ENCODE measurements at places on chromosomes 2 and 18.

DNA sequence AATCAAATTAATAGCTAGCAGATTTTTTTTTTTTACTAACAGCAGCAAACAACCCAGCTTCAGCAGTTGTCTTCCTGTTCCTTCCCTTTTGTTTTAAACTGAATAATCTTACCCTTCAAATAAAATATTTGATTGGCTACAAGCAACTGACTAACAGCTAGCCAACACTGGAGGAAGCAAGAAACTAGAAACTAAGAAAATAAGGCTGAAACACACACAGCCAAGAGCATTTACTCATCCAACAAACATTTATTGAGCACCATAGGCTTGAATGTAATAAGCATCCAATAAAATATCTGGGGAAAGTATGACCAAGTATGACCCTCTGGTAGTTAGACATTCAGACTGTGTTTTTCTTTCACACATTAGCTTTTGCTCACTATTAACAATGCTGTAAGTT lies 189.2 kb downstream of the CD226 start:
- DNase-seq, result no peak

GRCh38 chr2:27831279-27832050 lies 58.7 kb downstream of the RBKS start:
- no peak for DNase-seq

GRCh38 chr2:26847655-26848335 lies at the start of gene DPYSL5:
TSS of gene DPYSL5 (plus strand) at chr2:26848132. CDS start at chr2:26898500, 50,368 bp downstream.
- peak; percentile 70 for DNase-seq

DNA sequence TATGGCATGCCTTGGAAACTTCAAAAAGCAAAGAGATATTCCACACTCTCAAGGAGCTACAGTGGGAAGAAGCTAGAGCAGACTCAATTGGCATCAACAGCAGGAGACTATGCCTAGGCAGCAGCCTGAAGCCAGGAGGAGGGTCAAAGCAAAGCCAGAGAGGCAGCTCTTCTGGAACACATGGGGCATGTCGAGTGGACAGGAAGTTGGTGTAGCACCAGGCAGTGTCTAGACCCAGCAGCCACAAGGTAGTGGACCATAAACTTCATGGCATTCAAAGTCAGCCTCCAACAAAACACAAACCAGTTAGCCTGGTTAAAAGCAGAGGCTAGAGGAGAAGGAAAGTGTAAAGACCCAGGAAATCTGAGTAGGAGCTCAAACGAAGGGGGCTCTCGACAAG lies 311.2 kb upstream of the PKDCC start:
- no peak for DNase-seq

DNA sequence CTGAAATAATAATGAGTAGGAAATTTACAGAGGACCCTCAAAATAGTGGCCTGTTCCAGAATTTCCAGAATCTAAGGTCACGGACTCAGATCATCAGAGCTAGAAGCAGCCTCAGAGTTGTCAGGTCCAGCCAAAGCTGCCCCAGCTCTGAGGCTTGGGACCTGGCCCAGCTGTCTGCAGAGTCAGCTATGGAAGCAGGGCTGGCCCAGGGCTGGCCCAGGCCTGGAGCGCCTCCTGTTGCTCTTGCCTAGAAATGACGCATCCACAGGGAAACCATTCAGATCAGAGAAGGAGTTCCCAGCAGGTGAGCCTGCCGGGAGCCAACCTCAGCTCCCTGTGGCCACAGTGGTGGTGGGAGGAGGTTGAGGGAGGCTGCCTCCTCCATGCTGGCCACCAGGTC lies 106.7 kb upstream of the ARL4C start:
- no peak for DNase-seq

DNA sequence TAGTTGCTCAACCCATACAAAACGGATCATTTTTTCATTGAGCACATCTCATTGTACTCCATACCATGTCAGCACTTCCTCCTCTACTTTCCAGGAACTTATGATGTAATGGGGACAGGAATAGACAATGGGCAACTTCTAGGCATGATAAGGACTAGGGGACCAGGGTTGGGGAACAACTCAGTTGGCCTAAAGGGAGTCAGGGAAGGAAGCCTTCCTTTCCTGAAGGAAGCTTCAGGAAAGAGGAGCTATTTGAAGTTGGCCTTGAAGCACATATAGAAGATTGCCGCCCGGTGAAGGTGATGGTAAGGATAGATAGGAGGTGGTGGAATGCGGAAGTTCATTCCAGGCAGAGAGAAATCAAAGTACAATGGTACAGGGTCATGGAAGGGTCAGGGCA lies 283.9 kb downstream of the SLC8A1 start:
- DNase-seq, result no peak

- no peak for DNase-seq
These were observed 267.3 kb downstream of the TCF4 start for GRCh38 chr18:55320424-55321264.

DNA sequence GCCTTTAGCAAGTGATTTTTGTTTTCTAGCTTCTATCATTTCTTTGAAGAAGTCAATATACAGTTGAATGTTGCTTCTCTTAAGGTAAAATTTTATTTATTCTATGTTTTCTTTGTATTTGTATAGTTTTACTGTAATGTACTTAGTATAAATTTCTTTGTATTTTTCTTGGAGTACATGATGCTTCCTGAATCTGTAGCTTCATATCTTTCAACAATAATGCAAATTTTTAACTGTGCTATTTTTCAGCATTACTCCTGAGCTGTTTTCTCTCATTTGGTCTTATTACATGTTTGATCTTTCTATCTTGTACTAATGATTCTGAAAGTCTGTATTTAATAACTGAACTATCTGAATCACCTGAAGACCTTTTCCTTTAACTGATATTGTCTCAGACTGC lies 253.9 kb upstream of the NXPH2 start:
- DNase-seq, result no peak

- no peak for DNase-seq
These were observed 113.0 kb upstream of the COPS8 start for GRCh38 chr2:236972491-236973342.

- DNase-seq, result no peak
These were observed 43.9 kb downstream of the PSD4 start for GRCh38 chr2:113217455-113218282.

GRCh38 chr2:40043641-40044040 lies 264.6 kb upstream of the THUMPD2 start:
- DNase-seq, result no peak

DNA sequence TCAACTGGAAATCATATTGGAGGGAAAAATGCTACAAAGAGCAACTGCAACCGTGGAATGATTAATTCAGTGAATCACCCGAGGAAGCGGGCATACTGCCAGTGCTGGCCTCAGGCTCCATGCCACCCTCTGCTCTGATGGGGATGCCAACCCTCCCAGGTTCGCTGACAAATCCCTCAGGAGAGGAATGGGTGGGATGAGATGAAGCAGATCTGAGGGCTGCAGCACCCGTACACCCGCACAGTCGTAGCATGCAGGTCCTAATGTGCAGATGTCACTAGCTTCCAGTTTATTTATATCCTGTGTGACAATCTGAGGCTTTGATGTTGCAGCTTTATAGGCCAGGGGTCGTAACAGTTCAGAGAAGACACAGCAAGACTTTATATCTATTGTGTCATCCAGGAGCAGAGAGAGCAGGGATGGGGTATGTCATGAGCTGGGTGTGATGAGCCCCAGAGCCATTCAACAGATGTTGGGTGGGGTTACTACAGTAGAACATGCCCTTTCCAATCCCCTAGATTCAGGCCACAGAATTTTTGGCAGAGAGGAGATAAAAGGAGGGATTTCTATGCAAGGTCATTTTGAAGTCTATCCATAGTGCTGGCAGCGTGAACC lies 44.6 kb downstream of the DPP4 start:
- DNase-seq, result no peak

DNA sequence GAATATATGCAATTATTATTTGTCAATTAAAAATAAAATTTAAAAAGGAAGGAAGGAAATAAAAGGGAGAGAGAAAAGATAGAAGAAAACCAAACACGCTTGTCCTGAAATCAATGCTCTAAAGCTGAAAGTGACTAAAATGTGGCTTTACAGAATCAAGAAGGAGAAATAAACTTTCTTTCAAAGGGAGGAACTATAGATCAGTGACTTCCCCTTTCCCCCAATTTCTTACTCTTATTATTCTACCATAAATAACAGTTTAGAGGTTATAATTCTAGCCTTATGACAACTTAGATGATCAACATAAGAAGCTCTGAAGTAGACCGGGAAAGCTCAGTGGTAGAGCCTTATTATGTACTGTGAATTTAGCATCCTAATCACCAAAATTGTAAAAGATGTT lies 122.5 kb downstream of the ARHGAP15 start:
- DNase-seq, result no peak

DNA sequence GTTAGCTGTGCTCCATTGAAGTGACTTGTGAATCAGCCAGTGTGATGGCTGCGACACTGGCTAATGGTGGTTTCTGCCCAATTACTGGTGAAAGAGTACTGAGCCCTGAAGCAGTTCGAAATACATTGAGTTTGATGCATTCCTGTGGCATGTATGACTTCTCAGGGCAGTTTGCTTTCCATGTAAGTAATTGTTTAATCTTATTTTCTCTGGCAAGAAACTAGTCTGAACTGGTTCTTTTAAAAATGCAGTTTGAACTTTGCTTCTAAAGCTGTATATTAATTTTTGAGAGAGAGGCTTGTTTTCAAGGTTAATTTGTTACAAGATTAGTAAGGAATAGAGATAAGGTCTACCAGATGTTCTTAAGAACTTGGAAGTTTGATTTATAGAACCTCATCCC lies 46.7 kb downstream of the GLS start:
- no peak for DNase-seq

DNA sequence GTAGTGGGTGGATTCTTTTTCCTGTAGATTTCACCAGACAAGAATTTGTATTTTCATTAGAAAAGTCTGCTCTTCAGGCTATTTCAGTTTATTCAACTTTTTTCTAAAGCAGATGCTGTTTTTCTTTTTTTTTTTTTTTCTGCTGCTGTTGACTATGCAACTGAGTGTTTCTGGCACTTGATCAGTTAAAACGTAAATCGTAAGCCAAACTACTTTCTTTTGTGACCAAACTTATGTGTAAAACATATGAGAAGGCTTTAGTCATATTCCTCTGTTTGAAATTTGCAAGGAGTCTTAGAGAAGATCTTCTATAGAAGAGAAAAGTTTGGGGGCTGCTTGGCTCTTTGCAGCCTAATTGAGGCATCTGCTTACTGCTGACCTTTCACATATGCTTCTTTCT lies 170.1 kb downstream of the PARD3B start:
- DNase-seq, result no peak

DNA sequence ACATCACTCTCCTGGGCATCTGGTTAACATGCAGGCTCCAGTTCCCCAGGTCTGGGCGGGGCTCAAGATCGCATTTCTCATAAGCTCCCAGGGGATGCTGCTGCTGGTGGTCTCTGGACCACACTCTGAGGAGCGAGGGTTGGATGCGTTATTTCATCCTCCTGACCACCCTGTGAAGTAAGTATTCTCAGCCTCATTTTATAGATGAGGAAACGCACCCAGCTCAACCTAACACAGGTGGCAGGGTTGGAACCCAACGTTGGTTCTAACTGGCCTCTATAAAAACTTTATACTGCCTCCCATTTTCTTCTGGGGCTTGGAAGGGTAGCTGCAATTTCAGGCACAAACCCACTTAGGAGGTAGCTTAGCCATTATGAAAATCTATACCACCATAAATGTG lies 120.5 kb downstream of the FAM210A start:
- DNase-seq, result no peak

GRCh38 chr2:72942293-72942692 lies 25.0 kb downstream of the EMX1 start:
- DNase-seq, result no peak

DNA sequence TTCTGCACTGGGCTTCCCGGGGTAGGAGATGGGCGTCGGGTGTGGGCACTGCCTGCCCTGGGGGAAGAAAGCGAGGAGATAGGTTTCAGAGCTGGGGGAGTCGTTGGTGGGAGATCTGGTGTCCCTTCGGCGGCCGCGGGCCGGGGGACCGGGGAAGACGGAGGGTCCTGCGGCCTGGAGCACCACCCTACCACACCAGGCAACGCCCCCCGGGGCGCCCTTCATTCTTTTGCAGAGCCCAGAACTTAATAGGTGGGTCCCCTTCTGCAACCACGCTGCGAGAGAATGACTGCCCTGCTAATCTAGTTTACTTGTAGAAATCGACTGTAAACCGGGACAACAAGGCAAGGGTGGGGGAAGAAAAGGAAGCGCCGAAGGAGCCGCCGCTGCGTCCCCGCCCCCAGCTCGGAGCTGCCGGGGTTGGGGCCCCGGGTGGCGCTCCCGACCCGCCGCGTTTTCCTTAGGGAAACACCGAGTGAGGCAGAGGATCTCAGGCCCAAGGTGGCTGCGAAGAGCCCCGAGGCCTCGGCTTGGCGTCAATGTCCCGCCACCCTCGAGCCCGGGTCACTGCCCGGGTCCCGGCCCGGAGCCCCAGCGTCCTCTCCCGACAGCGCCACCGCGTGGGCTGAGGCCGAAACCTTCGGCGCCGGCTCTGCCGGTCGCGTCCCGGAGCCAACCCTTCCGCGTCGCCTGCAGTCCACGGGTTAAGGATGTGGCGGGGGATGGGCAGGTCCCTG lies 5.4 kb upstream of the SATB2 start:
- no peak for DNase-seq

DNA sequence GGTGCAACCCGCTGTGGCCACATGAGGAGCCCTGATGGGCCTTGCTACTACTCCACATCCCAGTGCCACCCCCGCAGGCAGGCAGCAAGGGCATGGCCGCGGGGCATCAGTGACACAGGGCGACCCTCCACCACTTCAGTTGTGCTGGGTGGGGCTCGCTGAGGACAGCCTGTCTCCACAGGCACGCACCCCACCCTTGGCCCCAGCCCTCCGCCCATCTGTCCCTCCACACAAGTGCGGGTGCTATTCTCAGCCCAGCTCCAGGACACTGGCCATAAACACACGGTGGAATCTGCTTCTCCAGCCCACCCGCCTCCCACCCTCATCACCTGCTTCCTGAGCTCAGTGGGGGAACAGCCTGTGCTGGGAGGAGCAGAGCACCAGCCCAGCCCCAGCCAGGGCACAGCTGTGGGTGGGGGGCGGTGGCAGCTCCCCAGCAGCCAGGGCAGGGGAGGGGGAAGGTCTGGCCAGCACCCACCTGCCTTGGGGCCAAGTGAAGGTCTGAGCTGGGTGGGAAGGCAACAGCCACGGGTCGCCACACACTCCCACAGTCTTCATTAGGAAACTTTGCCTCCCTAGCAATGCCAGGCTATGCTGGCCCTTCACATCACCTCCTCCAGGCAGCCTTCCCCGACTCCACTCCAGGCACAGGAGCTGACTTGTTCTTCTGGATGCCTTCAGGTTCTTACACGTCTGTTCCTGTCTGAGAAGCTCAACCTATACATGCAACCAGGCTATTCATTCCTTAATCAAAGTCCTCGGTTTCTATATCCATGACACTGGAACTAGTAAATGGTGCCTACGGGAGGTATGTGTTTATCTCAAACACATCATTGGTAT lies 16.5 kb downstream of the BIN1 start:
- DNase-seq, result no peak

DNA sequence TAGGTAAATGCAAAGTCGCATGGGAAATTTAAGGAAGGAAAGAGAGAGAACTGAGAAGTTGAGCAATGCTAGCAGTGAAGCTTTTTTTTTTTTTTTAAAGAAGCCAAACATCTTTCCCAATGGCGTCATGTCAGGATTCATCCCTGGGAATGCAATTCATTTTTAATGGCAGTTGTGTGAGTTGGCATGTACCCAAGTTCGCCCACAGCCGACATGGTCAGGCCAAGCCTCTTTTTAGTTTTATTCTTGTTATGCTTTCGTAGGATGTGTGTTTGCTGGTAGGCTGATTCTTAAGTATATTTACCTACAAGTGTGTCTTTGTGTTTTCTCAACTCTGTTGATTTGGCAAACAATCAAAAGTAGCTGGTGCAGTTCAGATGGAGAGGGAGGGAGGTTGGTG lies 127.6 kb upstream of the ITGA6 start:
- no peak for DNase-seq

- no peak for DNase-seq
These were observed 210.1 kb upstream of the RAB12 start for GRCh38 chr18:8399138-8399537.

All from hippocampal formation (tissue), 2 donors.